Peyer's patch (tissue), 4 donors: ENCODE measurements at places on chromosomes 13 and 19. TPM values are rescaled to one million over a fixed set of nuclear protein-coding genes. Genes with fewer than 3 reads are reported as not detected.

NMRK2 gene
- not detected for total RNA-seq

ZNF699 gene
- total RNA-seq: 23.1 TPM

GRCh38 chr19:27652796-27653195, 1560.2 kb downstream of the UQCRFS1 start:
- no peak overlapping the region for H3K4me3 ChIP-seq
- no peaks in the 10 kb centered on the region for H3K36me3 ChIP-seq
- no peaks in the 10 kb centered on the region for H3K4me1 ChIP-seq

GRCh38 chr13:106212386-106213010, 323.0 kb downstream of the EFNB2 start:
- H3K36me3 ChIP-seq: no peaks in the 10 kb centered on the region
- H3K27ac ChIP-seq: no peak overlapping the region
- DNase-seq: no peak
- H3K27me3 ChIP-seq: no peaks in the 10 kb centered on the region

DNA sequence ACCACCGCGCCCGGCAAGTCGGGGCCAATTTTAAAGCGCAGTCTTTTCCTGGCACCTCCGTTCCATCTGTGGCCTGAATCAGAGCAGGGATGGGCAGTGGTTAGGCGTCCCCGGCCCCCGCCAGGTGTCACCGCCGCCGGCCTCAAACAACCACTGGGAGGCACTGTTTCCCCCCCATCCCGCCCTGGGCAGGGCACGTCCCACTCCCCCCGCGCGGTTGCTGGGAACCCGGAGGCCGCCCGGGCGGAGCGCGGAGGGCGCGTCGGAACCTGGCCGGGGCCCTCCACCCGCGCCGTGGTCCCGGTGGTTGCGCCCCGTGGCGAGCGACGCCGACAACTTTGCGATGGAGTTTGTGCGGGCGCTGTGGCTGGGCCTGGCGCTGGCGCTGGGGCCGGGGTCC, at the start of gene GRIN3B:
TSS of gene GRIN3B (plus strand) at position 325 of the 400 bp plus-strand sequence. CDS start at position 344, 19 bp downstream.
- H3K27me3 ChIP-seq: no peaks in the 10 kb centered on the region
- no peaks in the 10 kb centered on the region for H3K36me3 ChIP-seq
- H3K4me3 ChIP-seq: peak within 1 kb of the TSS; percentile 27
- H3K27ac ChIP-seq: no peak within 1 kb of the TSS

- DNase-seq: peak; percentile 69
- peaks cover 13% of the 10 kb centered on the region for H3K4me1 ChIP-seq
- no peak overlapping the region for H3K4me3 ChIP-seq
- no peaks in the 10 kb centered on the region for H3K36me3 ChIP-seq
- H3K27ac ChIP-seq: peak overlapping the region; percentile 6
- no peaks in the 10 kb centered on the region for H3K27me3 ChIP-seq
Measured at GRCh38 chr13:42392716-42393572, 121.0 kb downstream of the AKAP11 start.

DNA sequence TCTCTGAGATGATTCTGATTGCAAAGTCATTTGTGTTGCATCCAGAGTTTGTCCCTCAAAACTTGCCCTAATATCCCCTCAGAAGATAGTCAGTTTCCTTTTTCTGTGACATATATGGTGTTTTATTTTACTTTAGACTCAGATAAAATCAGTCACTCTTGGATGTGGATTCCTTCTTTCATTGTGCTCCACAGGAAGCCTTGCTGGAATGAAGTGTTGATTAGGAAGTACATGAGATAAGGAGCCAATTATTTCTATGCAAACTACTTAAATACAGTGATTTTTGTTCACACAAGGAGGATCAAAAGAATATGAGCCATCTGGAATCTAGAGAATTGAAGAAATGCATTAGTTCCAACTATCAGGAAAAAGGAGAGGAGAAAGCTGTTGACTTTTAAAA, 107.6 kb upstream of the RXFP2 start:
- H3K4me3 ChIP-seq: no peak overlapping the region
- no peaks in the 10 kb centered on the region for H3K27me3 ChIP-seq
- H3K27ac ChIP-seq: no peak overlapping the region
- DNase-seq: no peak
- no peaks in the 10 kb centered on the region for H3K36me3 ChIP-seq

DNA sequence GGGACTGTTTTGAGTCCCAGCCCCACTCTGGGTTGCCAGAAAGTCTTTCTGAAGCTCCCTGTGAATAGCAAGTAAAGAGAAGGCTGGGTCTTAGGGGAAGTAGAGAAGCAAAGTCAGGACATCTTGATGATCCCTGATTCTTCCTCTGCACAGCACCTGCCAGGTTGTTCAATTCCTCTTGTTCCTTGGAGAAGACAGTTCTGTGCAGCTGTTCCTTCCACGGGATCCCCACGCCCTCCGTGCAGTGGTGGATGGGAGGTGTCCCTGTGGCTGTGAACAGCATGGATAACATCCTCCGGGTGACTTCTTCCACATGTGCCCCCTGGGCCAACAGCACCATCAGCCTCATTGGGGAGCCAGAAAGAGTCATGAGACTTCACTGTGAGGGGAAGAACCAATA, 29.1 kb upstream of the IGLON5 start:
- H3K27ac ChIP-seq: no peak overlapping the region
- no peaks in the 10 kb centered on the region for H3K36me3 ChIP-seq
- H3K4me1 ChIP-seq: no peaks in the 10 kb centered on the region
- H3K4me3 ChIP-seq: no peak overlapping the region

ZSCAN1 gene
- not detected for total RNA-seq

DIAPH3 gene
- total RNA-seq: 3.1 TPM

GRCh38 chr13:21967871-21968270, 297.0 kb downstream of the FGF9 start:
- H3K36me3 ChIP-seq: no peaks in the 10 kb centered on the region
- no peak for DNase-seq
- H3K27me3 ChIP-seq: no peaks in the 10 kb centered on the region
- H3K27ac ChIP-seq: no peak overlapping the region

ZNF571 gene
- 1.9 TPM for total RNA-seq
